Fibroblast of skin of back (primary cell): ENCODE measurements at places on chromosomes 2 and 18.

DNA sequence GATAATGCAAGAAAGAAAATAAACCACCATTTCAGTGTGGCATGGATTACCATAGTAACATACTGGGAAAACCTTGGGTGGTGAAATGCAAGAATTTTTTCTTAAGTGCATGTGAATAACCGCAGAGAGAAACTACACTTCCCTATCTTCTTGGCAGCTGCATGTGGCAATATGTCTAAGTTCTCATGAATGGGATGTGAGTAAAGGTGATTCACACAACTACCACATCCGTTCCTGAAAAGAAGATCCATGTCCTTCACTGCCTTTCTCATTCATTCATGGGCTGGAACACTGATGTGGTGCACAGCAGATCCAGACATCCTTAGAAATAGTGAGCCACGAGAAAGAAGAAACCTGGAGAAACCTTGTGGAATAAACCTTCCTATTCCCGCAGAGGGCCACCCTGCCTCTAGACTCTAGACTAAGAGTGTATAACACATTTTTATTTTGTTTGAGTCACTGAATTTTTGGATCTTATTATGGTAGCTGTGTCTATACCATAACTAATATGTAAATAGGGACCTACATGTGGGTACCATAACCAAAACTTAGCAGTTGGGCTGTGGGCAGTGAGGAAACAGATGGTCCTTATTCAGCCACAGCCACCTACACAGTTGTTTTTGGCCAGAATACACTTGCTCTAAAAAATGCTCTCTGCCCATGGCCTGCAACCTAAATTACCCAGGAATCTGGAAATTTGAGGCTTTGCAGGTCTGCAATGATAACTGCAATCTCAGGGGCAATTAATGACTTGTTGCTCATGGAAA lies 573.3 kb downstream of the LRP1B start:
- peak; percentile 83 for DNase-seq

DNA sequence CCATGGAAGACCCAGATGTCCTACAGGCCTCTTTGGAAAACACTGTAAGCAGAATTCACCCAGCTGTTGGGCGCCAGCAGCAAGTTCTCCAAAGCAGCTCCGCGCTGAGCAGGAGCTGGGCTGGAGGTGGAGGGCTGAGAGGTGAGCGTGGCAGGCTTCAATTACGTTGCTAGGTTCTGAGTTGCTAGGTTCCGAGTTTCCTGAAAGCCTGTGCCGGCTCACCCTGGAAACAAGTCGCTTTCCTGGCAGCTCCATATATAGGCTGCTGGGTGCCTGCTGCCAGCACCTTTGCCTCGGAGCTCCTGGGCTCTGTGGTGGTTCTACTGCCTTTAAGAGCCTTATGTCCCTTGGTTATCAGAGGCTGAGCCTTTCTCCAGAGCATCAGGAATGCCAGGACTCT lies 14.4 kb upstream of the EGR4 start:
- DNase-seq = no peak

DNA sequence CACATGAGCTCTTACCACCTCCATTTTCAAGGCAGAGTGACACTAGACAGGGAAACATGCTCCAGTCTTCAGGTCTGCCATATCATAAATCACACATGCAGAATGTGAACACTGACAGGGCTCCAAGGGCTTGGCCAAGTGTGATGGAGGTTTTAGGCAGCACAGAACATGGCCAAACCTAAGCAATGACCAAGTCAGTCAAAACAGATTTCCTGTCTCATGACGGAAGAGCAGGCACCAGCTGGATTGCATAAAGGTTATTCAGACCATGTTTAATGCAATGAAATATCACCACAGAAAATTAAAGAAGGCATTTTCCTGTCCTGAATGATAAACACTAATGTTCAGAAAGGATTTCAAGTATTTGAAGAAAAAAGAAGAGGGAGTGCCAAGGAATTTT lies 72.5 kb downstream of the SUMO1 start:
- DNase-seq = no peak

- no peak for DNase-seq
Measured at GRCh38 chr2:9230881-9231280, 24.3 kb downstream of the ASAP2 start.

DNA sequence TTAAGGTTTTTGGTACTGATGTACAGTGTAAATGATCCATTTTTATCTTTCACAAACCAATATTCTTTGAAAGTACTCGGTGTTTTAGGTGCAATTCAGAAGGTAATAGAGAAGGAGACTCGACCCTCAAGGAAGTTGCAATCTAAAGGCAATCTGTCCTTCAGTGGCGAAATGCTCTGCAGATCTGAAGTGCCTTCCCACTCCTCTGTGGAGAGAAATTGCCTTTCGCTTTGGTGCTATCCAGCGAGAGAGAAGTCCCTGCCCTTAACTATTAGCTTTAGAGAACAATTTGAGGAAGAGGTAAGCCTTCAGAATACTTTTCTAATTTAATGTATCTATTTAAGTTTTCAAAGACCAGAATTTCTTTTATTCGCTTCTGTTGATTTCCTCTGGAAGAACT lies 371.8 kb upstream of the FANCL start:
- DNase-seq = no peak

DNA sequence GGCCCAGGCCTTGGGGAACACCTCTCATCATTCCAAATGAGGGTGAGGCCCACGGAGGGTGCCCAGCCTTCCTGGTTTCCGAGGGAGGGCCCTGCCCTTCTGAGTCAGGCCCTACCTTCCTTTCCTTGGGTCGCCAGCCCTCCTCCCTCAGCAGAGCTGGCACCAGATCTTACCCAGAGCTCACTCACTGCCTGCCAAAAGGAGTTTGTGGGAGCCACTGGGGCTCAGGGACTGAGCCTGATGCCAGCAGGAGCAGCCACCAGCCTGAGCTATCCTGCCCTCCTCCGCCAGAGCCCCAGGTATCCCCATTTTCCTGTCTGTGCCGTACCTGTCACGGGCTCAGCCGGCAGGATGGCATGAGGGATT lies 64.1 kb downstream of the NRP2 start:
- DNase-seq = no peak

DNA sequence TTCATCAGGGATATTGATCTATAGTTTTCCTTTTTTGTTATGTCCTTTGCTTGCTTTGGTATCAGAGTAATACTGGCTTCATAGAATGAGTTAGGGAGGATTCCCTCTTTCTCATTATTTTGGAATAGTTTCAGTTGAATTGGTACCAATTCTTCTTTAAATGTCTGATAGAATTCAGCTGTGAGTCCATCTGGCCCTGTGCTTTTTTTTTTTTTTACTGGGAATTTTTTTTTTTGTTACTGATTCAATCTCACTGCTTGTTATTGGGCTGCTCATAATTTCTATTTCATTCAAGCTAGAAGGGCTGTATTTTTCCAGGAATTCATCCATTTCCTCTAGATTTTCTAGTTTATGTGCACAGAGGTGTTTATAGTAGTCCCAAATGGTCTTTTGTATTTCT lies 103.9 kb downstream of the RND3 start:
- no peak for DNase-seq

- DNase-seq = no peak
Measured at GRCh38 chr2:217379807-217380206, 519.9 kb upstream of the TNP1 start.

DNA sequence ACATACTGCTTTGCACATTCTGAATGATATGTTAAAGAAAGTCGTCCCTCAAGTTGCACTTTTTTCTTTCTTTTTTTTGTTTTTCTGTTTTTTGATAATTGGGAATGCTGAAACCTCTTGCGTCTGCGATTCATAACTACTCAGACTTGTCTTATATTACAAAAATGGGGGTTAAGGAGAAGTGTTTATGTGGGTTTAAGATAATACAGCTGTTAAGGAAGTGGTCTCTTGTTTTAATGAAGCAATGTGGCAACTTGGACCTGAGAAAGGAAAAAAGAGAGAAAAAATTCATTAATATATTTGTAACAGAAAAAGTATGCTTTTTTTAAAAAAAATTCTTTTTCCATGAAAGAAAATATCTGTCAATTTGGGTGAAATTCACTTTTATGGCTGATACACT lies 268.5 kb upstream of the CCDC68 start:
- no peak for DNase-seq

- peak; percentile 1 for DNase-seq
Measured at GRCh38 chr2:156947261-156947660, 310.2 kb upstream of the GALNT5 start.

DNA sequence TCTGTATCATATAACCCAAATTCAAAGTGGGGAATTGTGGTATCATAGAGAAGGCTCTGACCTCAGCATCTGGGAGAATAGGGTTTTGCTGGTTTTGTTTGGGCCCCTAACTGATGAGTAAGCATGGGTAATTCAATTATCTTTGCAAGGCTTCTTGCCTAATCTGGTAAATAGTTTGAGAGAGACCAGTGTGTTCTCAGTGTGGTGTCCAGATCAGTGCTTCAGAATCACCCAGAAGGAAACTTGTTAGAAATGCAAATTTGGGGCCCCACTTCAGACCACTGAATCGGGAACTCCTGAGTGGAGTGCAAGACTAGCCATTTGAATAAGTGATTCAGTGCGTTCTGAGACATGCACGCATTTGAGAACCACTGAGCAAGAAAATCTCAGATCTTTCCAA lies 282.7 kb downstream of the EPHA4 start:
- no peak for DNase-seq
